ENCODE measurements at places on chromosomes 5 and 9. TPM values are rescaled to one million over a fixed set of nuclear protein-coding genes. Genes with fewer than 3 reads are reported as not detected.

Gene PDLIM4
- total RNA-seq = not detected

- no peak for DNase-seq
These were observed 59.0 kb downstream of the USP20 start for GRCh38 chr9:129894120-129894823.

Gene PCDHGA1
- total RNA-seq = 0.05 TPM

DNA sequence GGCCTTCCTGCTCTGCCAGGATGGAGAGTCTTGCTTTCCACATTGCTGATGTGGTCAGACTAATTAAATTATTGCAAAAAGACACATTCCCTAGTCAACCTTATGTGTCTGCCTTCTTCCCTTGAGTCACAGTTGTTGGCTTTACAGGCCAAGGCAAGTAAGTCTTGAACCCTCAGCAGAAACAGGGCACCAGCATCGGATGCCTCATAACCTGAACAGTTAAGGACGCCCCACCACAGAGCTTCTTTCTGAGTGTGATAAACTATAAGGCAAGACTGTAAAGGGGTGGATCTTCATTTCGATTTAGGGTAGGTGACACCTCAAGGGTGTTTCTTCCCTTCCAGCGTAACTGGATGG is 670 bp upstream of the KIF2A start:
- DNase-seq = no peak

Gene SMIM33
- not detected for total RNA-seq

Gene DBH
- total RNA-seq = not detected

Gene CAMK4
- total RNA-seq = 10.2 TPM

Gene CDH6
- 0.12 TPM for total RNA-seq

Gene TRAF1
- 1.7 TPM for total RNA-seq

GRCh38 chr5:72171667-72172066 is 64.4 kb downstream of the MAP1B start:
- DNase-seq = no peak

- no peak for DNase-seq
These were observed 120.2 kb downstream of the SUSD1 start for GRCh38 chr9:112054916-112055315.

- no peak for DNase-seq
These were observed 440.0 kb downstream of the SEMA5A start for GRCh38 chr5:9105851-9106250.

Gene CFAP157
- total RNA-seq = 0.22 TPM

DNA sequence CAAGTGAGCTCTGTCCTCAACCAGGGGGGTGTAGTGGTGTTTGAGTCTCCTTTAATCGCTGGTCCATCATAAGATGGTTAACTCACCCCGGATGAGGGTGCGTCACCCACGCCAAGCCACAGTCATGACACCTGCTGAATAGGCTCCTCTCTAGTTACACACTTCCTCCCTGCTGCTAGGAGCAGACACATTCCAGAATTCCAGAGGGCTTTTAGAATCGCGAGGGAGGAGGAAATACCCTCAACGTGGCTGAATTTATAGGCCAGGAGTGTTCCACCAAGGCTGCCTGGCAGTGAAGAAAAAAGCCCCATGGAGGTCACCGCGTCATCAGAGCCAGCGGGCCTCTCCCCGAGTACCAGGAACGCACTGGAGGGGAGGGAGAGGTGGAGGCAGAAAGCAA is 5.1 kb downstream of the GLRX start:
- no peak for DNase-seq

Gene LCN1
- not detected for total RNA-seq

DNA sequence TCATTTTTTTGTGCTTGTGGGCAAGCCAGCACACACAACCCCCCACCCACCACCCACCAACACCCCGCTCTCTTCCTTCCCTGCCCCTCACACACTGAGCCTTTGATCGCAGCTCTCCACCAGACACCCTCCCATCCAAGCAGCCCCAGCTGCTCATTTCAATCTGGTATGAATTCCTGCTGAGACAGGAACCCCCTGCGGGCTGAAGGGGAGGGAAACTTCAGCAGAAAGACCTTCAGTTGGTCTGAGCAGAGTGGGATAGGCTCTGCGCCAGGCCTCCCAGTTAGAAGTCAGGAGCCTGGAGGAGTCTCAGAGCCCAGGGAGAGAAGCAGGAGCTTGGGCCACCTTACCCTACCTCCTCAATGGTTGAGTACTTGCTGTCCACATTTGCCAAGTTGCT is 7.2 kb downstream of the PCDHGC5 start:
- no peak for DNase-seq

GRCh38 chr9:113620377-113621161 is 157.0 kb downstream of the RGS3 start:
- peak; percentile 56 for DNase-seq

- DNase-seq = no peak
These were observed 647.3 kb downstream of the BRINP1 start for GRCh38 chr9:118721923-118722322.

Gene COL15A1
- total RNA-seq = 0.15 TPM

Gene OTP
- 0.07 TPM for total RNA-seq

GRCh38 chr5:156532921-156533320 is 206.0 kb downstream of the SGCD start:
- DNase-seq = no peak

- DNase-seq = no peak
These were observed 215.6 kb downstream of the PIK3R1 start for GRCh38 chr5:68431186-68431585.

GRCh38 chr5:127298036-127298429 is 7.4 kb downstream of the MEGF10 start:
- DNase-seq = no peak

Gene IFNA2
- total RNA-seq = not detected

DNA sequence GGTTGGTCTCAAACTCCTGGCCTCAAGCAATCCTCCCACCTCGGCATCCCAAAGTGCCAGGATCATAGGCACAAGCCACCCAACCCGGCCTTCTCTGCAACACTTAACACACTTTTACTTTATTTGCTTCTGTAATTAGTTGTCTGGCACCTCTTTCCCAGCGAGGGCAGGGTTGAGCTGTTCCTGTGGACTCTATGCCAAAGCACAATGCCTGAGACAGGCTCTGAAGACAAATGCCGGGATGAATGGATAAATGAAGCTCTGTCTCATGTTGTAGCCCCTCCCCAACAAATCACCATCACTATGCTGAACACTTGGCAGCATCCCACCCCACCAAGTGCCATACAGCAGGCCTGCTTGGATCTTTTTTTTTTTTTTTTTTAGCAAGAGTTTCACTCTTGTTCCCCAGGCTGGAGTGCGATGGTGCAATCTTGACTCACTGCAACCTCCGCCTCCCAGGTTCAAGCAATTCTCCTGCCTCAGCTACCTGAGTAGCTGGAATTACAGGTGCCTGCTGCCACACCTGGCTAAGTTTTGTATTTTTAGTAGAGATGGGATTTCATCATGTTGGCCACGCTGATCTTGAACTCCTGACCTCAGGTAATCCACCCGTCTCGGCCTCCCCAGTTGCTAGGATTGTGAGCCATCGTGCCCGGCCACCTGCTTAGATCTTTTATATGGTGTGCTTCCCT is 21.3 kb downstream of the GPX3 start:
- DNase-seq = no peak

GRCh38 chr9:113528811-113529210 is 65.3 kb downstream of the RGS3 start:
- DNase-seq = no peak

- DNase-seq = no peak
These were observed 167.2 kb downstream of the CACNA1B start for GRCh38 chr9:138044485-138045383.

All from HCT116 (cell line).